Fibroblast of skin of left biceps (primary cell): ENCODE measurements at places on chromosomes 5 and 9.
A peak's percentile ranks its signal among the peaks of the same experiment; 100 is the strongest.

DNA sequence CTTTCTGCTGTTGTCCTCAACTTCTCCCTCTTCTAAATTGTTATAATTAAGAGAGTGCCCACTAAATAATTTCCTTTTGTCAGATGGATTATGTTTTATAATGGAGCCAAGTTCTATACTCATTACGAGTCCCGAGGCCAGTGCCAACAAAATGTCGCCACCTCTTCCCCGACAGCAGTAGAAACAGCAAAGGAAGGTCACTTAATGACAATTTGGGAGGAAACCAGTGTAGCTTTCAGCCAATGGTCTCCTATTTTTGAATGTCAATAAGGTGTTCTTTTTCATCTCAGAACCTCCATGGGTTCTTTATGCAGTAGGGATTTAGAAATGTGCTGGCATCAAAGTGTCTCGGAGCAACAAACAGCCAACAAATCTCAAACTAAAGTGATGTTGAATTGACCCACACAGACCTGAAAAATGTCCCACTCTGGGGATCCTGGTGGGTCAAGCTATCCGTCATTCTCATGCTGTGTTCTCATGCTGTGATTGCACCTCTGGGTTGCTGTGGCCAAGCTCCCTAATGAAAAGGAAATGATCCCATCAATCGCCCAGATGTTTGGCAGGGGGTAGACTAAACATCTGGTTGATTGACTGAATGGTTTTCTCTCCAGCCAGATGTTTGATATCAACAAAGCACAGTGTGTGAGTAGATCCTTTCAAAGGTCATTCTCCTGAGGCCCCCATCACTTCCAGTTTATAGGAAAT, 291.9 kb downstream of the DMAC1 start:
- DNase-seq = no peak

GRCh38 chr9:82254646-82255367, 266.2 kb downstream of the SPATA31D1 start:
- DNase-seq = peak; percentile 41

GRCh38 chr9:121371495-121372061, 1.5 kb upstream of the STOM start:
- no peak for DNase-seq

- no peak for DNase-seq
Observed at GRCh38 chr5:140883373-140883772, 1.4 kb downstream of the PCDHA13 start.

GRCh38 chr5:84202136-84202535, 182.5 kb downstream of the EDIL3 start:
- no peak for DNase-seq

DNA sequence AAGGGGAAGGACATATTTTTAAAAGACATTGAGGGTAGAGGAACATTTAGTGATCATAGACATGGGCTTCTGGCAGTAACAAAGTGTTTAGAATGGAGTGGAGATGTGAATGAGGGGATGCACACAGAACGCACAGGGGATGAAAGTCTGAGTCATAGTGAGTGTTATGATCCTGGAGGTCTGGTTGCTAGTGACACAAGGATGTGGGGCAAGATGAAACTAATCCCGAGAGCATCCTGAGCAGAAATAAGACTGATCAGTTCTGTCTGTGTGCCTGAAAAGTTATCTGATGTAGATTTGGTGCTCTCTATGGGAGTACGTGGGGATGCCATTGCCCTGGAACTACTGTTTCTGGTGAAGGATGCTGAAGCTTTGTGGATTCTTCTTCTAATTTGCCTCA, 141.1 kb downstream of the CHSY3 start:
- peak; percentile 9 for DNase-seq
